ENCODE measurements at places on chromosomes 1 and 21.

DNA sequence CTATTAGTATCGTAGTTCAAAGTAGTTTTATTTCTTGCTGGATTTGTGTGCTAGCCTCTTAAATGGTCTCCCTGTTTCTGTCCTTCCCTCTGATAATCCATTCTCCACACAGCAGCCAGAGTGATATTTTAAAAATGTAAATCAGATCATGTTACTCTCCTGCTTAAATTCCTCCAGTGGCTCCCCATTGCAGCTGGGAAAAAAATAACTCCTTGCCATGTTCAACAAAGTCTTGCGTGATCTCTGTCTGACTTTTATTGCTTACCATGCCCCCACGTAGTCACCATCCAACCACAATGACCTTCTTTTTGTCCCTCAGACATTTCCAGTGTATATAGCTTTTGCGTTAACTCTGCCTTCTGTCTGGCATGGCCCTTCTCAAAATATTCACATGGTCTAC is 178.8 kb downstream of the FGGY start:
- DNase-seq: no peak

DNA sequence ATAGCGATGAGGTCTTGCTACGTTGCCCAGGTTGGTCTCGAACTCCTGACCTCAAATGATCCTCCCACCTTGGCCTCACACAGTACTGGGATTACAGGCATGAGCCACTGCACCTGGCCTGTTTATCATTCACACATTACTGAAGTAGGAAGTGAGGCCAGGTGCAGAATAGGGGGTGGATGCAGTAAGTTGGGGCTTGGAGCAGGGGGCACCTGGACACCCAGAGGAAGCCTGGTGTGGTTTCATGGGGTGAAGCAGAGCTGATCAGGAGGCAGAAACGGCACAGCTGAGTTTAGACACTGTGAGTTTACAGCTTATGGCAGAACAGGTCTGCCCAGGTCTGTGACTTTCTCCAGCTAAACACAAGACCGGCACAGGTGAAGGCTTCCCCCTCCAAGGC is 4.9 kb downstream of the CDA start:
- no peak for DNase-seq

GRCh38 chr1:43566382-43567044 is 35.8 kb downstream of the PTPRF start:
- no peak for DNase-seq

DNA sequence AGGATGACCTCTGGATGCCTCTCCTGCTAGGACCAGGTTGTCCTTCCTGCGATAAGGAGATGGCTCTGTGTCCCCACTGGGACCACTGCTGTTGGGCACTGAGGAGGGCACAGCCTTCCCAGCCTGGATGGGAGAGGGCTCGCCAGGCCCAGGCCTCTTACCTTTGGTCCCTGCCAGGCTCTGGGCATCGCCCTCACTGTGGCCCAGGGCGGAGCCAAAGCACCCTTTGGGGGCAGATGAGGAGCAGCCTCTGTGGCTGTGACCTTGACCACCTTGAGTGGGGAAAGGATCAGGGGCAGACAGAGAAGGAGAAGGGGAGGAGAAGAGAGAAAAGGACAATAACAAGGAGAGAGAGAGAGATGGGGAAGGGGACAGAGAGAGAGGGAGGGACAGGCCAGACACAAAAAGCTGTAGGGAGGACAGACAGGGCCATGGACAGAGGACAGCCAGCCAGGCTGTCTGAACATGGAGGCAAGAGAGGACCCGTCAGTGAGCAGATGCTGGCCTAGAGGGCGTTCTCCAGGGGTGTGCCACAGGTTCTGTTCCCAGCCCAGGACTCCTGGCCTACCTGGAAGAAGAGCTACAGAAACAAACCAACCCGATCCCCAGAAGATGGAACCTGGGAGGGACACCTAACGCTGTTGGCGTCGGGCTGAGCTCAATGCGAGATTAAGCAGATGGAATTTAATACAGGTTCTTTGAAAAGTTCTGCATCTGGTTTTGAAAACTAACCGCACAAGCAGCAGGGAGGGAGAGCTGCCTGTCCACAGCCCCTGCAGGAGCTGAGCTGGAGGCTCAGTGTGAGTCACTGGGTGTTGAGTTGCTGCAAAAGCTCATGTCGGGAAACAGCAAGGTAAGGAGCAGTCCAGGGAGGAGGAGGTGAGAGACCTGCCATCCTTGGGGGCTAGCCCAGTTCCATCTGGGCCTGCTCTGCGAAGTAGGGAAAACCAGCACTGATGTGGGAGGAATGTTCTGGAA is 262.1 kb downstream of the PTPRU start:
- peak; percentile 6 for DNase-seq

GRCh38 chr21:36861595-36862323 is 104.7 kb downstream of the HLCS start:
- no peak for DNase-seq
